ACHN (cell line): ENCODE measurements at places on chromosomes 5 and 9.

DNA sequence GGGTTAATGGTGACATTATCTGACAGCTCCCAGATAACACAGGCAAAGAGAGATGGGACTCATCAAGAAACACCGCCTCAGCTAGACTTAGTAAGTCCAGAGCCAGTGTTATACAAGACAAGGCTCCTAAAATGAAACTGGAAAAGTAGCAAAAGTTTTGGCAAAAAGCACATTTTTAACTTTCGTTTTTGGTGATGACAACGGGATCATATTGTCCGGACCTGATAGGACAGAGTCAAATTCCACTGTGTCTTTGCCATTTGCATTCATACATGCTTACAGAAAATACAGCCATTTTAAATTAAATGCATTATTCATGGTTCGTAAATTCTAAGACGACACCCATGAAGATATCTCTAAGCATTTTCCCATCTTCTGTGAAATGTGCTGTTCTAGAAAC, 152.1 kb downstream of the CRB2 start:
- no peak for DNase-seq

- peak; percentile 93 for DNase-seq
Measured at GRCh38 chr5:127011153-127011552, 19.2 kb downstream of the MARCHF3 start.

DNA sequence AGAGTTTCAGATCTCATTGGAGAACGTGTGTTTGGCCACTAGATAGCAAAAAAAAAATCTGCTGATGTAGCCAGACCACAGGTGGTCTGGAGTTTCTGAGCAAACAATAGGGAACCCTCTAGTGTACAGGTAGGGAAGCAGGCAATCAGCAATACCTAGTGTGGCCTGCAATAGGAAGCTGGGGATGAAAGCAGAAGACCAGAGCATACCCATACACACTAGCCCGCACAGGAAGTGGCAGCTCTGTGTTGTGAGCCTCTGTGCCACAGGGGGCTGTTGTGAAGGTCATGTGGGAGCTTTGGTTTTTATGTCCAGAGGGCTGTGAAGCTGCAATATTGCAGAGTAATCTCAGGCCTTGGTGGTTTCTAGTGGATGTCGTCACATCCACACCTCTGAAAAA, 81.2 kb downstream of the MTAP start:
- DNase-seq = no peak

- DNase-seq = no peak
Measured at GRCh38 chr5:69152731-69153130, 14.2 kb upstream of the CCNB1 start.

DNA sequence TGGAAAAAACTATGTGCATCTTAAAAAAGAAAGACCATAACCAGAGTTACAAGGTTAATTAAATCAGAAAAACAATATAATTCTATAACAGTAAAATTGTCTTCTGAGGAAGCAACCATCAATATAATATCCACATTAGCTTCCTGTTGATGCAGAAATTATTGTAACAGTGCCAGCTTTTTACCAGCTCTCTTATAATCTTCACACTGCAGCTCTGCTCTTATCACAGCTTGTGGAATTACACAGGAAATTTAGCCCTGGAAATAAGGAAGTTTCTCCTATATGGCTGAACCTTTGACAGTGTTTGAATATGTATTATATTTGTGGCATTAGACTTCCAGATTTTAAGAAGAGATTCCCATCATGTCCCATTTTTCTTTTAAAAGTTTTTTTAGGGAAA, 49.1 kb upstream of the TEK start:
- no peak for DNase-seq

GRCh38 chr5:172561151-172561550, 79.9 kb upstream of the NEURL1B start:
- DNase-seq = no peak

GRCh38 chr9:128503870-128504269, 649 bp upstream of the GLE1 start:
- DNase-seq = no peak

DNA sequence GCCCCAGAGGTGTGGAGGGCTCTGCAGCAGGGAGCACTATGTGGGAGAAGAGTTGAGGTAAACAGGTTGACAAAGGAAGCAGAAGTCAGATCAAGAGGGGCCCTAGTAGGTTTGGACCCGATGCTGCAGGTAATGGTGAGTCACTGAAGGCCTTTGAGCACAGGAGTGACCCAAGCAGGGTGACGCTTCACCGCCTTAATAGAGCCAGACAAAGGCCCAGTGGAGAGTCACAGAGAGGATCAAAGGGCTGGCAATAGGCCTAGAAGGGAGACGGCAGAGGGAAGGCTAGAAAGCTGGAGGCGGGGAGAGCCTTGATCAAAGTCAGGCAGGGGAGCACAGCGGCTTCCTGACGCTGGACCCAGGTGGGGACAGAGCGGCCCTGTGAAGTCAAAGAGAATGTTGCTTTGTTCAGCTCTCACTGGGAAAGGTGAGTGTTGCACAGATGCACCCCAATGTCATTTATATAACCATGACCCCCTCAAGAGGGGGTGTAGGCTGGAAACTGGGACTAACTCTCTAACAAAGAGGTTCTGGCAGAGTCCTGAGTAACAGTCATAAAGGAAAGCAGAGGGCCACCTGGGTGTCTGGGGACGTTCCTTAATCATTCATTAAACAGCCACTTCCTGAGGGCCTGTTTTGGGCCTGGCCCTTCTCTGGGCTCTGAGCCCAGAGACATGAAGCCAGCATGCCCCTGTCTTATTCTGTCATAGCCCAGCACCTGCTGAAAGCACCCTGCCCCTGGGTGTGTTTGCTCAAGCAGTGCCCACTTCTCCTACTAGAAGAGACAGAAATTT, 9.8 kb upstream of the CPLX2 start:
- DNase-seq = no peak

- DNase-seq = no peak
Measured at GRCh38 chr5:41878173-41878572, 7.9 kb upstream of the OXCT1 start.

DNA sequence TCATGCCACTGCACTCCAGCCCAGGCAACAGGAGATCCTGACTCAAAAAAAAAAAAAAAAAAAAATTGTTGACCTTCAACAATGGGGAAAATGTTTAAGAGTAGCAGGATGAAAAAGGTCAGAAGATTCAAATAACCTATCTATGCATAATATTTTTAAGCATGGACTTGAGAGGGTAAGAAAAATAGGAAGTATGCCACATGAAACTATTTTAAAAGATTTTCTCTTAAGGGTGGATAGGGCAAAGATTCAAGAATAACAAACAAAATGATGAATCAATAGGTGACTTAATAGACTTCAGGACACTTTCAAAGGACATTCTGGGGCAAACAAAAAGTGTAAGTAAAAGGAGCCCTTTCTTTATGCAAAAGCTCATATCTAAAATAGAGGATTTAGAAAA, 3.2 kb downstream of the TEX48 start:
- DNase-seq = no peak

DNA sequence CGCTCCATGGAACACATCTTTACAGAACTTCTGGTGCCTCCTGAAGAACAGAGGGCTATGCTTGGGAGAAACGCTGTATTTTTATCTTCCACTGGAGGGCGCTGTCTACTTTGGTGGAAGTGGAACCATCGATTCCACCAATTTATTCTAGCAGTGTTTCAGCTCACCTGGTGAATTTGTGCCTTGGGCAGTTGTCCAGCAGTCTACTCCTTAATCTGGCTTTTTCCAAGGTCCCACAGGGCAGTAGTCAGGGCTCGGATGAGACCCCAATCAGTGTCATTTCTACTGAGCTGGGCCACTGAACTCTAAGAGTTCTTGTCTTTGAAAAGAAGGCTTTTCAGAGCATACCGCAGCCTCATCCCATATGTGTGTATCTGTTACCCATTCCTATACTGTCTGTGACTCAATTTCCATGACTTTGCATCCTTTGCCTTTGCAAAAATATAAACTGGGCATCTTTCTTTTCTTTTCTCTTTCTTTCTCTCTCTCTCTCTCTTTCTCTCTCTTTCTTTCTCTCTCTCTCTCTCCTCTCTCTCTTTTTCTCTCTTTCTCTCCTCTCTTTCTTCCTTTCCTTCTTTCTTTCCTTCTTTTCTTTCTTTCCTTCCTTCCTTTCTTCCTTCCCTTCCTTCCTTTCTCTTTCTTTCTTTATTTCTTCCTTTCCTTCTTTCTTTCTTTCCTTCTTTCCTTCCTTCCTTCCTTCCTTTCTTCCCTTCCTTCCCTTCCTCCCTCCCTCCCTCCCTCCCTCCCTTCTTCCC, 138.4 kb upstream of the ZNF618 start:
- peak; percentile 59 for DNase-seq

DNA sequence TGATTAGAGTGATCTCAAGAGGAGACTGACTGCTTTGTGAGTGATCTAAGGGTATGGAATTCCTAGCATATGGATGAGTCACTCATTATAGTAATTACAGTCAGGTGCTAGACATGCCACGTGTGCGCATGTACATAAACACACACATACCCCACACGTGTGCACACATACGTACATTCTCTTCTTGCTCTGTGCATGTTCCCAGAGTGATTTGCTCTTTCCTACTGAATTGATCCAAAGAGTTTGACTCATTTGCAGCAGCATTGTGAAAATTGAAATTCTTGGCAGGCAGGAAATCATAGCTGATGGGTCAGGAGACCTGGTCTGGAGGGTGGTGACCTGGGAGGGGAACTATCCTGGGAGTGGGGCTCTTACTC, 63.8 kb downstream of the ANGPTL2 start:
- DNase-seq = no peak

GRCh38 chr9:82601293-82601771, 461.6 kb downstream of the RASEF start:
- DNase-seq = no peak

DNA sequence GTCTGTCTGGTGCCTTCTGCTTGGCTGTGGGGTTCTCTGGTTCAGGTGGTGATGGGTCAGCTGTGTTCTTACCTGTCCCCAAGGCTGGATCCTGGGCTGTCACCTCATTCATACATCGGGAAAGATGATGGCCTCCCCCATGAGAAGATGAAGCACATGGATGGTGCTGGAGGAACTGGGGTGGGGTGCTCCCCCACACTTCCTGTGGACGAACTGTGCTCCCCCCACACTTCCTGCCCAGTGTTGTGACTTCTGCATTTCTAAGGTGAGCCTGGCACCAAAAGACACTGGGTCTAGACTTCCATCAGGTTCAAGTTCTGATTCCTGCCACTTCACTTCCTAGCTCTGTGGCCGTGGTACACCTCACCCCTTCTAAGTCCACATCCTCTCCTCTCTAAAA, 4.3 kb upstream of the SURF6 start:
- DNase-seq = no peak

DNA sequence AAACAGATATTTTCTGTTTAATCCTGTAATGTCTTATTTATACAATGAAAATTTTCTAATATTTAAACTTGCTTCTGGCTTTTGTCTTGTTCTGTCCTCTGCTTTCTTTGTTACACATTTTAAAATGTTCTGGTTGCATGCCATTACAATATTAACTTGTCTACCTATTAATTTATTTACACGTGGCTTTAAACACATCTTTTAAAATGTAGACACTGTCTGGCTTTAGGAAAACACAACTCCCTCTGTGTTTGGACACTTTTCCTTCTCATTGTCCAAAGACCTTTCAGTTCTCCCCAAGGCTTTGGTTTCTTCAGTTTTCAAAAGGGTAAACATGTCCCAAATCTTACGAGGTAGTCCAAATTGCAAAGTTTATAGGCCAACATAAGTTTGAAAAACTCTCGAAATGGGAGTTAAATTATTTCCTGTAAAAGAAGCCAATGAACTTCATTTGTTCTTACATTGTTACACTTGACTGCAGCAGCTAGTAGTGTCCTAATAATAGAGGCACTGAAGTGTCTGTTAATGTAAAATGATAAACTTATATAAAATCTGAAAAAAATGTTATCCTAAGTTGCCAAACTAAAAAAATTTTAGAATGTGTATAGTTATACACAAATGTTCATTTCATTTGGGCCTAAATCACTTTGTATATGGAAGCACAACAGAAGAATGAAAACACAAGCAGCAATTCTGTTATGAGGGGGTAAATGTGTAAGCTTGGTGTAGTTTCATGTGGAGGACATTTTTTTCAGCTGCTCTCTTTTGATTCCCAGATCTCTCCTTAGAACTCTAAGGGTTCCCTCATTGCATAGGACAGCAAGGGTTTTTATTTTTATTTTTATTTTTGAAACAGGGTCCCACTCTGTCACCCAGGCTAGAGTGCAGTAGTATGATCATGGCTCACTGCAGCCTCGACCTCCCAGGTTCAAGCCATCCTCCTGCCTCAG, 53.8 kb downstream of the ALDH1A1 start:
- DNase-seq = no peak

DNA sequence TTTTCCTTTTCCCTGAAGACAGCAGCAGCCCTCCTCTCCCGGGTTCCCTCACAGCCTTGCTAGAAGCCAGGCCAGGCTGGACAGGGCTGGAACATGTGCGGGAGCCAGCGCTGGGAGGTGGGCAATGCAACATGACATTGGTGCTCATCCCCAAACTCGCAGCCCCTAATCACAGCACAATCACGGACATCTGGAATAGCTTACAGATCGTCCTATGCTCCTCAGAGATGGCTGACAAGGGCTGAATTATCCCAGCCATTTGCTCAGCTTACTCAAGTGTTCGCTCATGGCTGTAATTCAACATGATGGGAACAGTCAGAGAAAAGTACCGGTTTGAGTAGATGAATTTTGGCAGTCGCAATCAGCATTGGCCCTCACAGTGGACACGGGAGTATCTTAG, 49.8 kb downstream of the FSTL4 start:
- no peak for DNase-seq

DNA sequence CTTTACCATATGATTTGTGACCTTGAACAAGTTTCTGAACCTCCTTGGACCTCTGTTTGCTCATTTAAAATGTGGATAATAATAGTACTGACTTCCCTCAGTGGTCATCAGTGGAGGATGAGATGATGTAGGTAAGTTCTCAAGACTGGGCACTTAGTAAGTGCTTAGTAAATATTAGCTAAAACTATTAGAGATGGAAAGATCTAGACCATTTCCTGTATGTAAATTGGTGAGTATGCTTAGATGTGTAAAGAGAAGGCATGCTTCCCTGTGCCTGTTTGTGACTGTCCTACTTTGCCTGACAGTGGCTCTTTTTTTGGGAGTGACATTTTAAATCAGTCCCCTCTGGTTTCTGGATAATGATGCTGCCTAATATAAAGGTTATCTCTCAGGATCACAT, 288.1 kb downstream of the GABRB2 start:
- DNase-seq = no peak

- DNase-seq = no peak
Measured at GRCh38 chr9:113597390-113598241, 134.1 kb downstream of the RGS3 start.

GRCh38 chr9:34551751-34552605, 29.2 kb upstream of the ENHO start:
- DNase-seq = no peak

GRCh38 chr5:4544049-4544670, 596.0 kb upstream of the ADAMTS16 start:
- no peak for DNase-seq
